ENCODE measurements at places on chromosomes 12 and 14.

- DNase-seq = no peak
These were observed 46.9 kb downstream of the KLHL28 start for GRCh38 chr14:44914849-44915248.

- peak; percentile 35 for DNase-seq
These were observed 1.2 kb downstream of the PAWR start for GRCh38 chr12:79689477-79690141.

DNA sequence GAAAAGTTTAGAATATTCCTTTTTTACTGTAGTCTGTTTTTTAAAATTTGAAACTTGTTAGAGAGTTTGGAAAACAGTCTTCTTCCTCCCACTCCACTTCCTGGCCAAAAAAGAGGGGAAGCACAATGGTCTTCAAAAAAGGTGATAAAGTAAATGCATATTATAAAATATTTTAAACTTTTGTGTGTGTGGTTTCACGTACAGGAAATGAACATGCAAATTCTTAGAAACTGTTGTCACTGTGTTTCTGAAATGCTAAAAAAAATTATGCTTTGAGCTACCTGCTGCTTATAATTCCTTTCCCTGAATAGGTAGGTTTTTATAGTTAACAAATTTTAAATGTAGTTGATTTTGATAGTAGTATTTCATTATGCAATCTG is 2.9 kb downstream of the FGFR1OP2 start:
- DNase-seq = no peak

- DNase-seq = no peak
These were observed 30.5 kb upstream of the REP15 start for GRCh38 chr12:27665704-27666103.

GRCh38 chr14:82432301-82433105 is 898.9 kb upstream of the SEL1L start:
- DNase-seq = no peak

DNA sequence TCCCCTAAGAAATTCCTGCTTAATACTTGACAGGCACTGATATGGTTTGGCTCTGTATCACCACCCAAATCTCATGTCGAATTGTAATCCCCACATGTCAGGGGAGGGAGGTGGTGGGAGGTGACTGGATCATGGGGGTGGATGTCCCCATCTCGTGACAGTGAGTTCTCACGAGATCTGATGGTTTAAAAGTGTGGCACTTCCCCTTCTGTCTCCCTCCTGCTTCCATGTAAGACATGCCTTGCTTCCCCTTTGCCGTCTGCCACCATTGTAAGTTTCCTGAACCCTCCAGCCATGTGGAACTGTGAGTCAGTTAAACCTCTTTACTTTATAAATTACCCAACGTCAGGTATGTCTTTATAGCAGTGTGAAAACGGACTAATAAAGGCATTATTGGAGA is 198.0 kb downstream of the FOXN3 start:
- DNase-seq = no peak

DNA sequence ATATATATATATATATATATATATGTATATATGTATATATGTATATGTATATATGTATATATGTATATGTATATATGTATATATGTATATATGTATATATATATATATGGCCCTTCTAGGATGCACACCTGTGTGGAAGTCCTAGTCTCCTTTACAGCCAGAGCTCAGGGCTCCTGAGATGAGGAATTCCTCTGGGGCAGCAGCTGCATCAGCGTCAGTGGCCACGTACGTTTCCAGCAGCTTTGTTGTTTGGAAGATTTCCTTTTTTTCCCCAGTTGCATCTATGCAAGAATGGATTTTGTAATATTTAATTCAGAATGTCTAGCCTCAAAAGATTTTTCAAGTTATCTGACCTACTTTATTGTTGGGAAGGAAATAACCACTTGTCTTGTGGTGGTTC is 68.6 kb downstream of the TNFAIP2 start:
- no peak for DNase-seq

DNA sequence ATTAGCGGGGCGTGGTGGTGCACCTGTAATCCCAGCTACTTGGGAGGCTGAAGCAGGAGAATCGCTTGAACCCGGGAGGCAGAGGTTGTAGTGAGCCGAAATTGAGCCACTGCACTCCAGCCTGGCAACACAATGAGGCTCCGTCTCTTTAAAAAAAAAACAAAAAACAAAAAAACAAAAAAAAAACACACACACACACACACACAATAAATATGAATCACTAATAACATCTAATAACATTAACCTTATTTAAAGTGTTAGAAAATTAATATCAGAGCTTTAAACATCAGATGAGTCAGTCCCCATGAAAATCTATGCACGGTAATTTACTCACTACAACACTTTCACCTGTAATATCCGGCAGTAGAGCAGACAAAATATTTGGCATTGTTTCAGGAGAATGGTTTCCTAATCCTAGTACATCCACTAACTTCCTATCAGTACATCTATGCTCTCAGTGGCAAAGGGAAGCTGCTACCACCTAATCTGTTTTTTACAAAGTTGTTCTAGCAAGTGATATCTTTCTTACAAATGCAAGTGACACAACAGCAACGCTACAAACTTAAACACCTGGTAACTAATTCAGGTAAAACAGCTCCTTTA is 36.2 kb downstream of the MED13L start:
- no peak for DNase-seq

- DNase-seq = no peak
These were observed 2.4 kb upstream of the PAX9 start for GRCh38 chr14:36659010-36659821.

DNA sequence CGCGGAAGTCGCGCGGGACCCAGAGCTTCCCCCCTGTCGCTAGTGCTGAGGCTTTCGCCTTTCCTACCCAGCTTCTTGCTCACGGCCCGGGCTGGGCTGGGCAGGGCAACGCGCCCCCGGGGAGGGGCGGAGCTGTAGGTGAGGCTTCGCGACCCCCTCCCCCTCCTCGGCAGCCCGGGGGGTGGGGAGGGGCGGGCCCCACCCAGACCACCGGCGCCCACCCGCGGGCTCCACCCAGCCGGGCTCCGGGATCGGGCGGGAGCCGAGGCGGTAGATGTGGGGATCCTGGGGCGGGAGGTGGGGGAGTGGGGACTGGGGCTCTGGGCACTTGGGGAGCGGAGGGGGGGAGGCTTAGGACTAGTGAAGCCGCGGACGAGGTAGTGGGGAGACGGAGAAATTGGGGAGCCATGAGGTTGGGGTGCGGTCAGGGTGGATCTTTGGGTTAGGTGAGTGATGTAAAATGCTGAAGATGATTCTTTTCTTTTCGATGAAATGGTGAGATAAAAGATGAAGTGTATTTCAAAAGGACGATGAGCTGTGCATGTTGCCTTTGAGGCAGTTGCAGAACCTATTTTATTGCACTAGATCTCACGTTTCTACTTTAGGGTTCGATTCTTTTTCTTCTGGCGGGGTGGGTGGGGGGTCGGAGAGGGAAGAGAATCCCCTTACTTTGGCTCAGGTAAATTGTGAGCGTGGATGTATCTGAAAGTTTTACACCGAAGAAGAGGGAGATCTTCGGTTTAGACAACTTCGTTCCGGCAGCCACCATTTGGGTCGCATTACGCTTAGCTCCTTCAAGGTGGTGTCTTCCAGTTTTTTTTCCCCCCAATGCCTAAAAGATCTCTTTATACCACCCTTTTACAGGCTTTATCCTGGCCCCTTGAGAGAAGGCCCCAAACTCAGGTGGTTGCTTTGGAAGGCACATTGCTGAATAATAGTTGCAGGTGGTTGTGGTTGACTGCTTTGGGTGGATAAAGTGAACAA is 619 bp downstream of the ERC1 start:
- DNase-seq = no peak

GRCh38 chr12:48023386-48023785 is 19.1 kb upstream of the COL2A1 start:
- no peak for DNase-seq

DNA sequence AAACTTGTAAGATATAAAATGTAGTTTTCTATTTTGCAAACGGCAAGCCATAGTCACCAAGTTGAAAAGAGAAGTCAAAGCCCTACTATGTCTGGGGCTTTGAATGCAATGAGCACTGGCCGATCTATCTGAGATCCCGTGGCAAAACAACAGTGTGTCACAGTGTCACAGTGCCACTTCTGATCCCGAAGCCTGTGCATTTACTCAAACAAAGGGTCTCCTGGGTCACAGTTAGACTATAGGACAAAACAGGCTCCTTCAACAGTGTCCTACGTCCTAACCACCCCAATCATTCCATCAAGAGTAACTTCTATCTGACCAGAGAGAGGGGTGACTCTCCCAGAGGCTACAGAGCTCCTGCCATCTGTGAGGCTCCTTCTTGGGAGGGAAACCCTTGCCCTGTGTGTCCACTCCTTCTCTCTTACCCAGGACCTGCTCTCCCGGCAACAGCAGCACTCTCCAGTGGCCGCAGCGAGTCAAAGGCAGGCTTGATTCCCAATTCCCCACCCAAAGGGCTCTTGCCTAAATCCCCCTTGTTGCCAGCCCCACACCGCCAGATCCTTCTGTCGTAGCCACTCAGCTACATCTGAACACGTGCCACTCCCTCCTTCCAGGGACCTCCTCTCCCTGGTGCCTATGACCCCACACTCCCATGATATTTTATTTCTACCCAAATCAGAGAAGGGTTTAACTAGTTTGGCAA is 14.0 kb upstream of the SELPLG start:
- no peak for DNase-seq

DNA sequence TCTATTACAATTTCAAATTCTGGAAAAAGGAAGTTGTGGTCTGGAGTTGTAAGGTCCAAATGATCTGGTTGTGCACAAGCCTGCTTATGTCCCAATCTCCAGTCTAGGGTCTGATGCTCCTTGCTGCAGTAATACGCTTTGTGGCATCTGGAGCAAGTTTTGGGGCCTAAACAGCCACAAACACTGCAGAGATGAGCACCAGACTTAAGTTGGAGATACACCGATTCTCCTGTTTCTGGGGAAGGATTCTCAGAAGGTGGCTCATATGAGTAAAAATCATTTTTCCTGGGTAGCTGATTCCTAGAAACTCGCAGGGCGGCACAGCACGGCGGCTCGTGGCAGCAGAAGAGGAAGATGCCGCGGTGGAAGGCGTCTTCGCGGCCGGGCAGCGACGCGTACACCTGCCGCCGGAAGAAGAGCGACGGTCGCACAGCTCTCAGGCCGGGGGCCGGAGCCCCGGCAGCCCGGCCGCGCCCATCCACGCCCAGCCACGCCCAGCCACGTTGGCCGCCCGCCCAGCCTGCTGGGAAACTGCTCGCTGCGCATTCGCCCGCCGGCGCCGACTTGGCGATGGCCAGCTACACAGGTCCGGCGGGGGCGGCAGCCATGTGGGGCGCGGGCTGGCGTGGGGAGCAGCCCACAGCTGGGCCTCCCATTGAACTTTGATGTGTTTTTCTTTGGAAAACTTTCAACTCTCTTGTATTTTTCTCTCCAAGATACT is 129.0 kb downstream of the ASCL4 start:
- peak; percentile 90 for DNase-seq

- no peak for DNase-seq
These were observed 252.1 kb upstream of the NAV3 start for GRCh38 chr12:77578466-77579220.

GRCh38 chr12:104297477-104298113 is 5.9 kb upstream of the EID3 start:
- no peak for DNase-seq

DNA sequence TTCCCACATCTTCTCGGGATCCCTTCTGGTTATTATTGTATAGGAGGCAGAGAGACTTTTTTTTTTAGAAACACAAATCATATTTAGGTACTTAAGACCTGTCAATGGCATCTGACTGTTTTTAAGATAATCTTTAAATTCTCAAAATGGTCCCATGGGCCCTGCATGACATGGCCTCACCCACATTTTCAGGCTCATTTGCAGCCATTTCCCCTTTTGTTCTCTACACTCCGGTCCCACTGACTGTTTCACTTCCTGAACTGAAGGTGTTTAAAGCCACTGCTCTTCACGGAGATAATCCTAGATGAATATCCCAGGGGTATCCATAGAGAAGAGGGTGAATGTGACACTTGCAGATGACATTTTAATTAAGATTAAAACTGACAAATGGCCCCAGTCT is 12.3 kb upstream of the C12orf71 start:
- no peak for DNase-seq

DNA sequence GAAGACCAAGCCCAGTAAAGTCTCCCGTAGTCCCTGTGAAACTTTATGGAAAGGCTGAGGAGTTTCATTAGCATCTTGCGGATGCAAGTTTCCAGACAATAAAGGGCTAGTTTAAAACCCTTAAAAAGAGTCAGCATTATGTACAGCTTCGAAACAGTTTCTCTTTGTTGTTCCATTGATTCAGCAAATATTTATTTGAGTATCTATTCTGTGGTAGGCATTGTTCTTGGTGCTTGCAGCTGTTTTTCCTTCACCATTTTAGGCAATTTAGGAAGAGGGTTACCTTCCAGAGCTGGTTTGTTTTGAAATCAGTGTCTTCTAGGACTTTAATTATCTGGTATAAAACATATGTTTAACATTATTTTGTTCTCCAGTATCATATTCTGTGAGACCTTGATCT is 1.5 kb downstream of the SLIRP start:
- no peak for DNase-seq

DNA sequence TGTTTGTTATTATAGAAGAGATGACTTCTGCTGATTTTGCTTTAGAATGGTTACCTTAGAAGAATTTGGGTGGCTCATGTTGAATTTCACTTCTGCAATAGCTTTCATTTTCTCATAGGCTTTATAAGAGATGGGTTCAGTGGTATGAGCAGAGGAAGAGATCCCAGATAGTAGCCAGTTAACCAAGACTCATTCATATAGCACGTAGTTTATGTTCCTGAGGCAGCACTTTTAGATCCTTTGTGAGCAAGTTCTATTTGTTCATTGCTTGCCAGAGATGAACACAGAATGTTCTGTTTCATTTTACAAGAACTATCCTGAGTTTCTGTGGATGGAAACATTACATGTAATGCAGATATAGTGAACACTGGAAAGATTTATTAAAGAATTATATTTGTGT is 32.2 kb downstream of the RAB21 start:
- DNase-seq = no peak

GRCh38 chr14:51321036-51321435 is 81.0 kb downstream of the TMX1 start:
- DNase-seq = no peak

GRCh38 chr14:92844204-92844603 is 50.1 kb downstream of the GOLGA5 start:
- DNase-seq = no peak

DNA sequence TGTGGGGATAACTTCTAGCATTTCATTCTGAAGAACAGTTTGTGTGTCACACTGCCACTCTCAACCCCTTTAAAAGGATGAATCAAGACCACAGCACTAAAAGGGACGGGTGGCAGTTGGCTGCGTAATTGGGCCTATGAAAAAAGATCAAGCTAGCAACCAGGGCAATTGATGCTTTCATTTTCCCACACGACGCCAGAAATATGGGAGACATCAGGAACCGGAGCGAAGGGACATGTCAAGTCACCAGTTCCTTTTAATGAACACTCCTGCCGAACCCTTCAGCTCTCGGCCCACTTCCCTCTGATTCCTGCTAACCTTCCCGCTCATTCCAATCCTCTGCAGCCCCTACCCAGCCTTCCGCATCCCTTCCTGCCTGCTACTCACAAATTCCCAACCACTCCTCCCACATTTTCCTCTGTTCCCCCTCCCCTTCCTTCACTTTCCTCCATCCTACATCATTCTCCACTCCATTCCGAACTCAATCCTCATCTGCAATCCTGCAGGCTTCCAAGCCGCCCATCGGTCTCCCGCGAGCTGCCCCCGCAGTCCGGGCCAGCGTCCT is 753 bp downstream of the CSRNP2 start:
- no peak for DNase-seq

Measured in T47D (cell line).